H9 (cell line): ENCODE measurements at places on chromosomes 6 and 20. TPM values are rescaled to one million over a fixed set of nuclear protein-coding genes. Genes with fewer than 3 reads are reported as not detected.
A peak's percentile ranks its signal among the peaks of the same experiment; 100 is the strongest.

The PRPH2 gene
- total RNA-seq, result 0.31 and 0.39 TPM in 2 replicates

- no peaks in the 10 kb centered on the region for H3K27me3 ChIP-seq
- H3K4me3 ChIP-seq, result no peak overlapping the region
- DNase-seq, result no peak
- H3K27ac ChIP-seq, result no peak overlapping the region
- H3K4me1 ChIP-seq, result no peaks in the 10 kb centered on the region
Observed at GRCh38 chr20:61953037-61954021, 112.4 kb downstream of the TAF4 start.

DNA sequence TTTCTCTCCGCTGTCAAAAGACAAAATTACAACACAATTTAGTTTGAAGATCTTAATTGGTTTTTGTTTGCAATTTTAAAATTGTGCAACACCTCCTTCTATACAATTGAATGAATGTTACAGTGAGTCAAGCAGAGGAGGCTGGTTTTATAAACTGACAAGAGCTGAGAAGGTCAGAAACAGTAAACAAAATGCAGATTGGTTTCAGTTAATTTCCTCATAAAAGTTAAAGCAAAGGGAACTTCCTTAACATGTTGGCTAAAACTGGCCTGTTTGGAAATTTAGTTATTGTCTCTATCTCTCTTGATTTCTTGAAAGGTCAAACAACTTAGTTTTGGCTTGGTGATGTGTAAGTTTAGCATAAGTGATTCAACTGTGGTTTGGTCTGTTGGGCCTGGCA, 22.2 kb downstream of the KHDC1L start:
- H3K4me1 ChIP-seq, result peaks cover 6% of the 10 kb centered on the region
- no peak for DNase-seq
- no peaks in the 10 kb centered on the region for H3K27me3 ChIP-seq
- H3K27ac ChIP-seq, result no peak overlapping the region
- H3K36me3 ChIP-seq, result peaks cover 12% of the 10 kb centered on the region
- H3K4me3 ChIP-seq, result no peak overlapping the region

DNA sequence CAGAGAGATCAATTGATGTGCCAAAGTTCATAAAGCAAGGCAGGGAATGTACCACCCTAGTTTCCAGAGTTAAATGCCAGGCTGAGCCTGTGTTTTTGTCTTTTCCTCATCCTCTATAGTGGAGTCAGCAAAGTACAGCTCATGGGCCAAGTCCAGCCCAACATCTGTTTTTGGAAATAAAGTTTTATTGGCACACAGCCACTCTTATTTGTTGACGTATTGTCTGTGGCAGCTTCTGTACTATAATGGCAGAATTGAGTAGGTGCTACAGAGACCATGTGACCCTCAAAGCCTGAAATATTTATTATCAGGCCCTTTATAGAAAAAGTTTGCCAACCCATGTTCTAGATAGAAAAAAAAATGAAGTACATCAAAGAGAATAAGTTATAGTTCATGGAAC, 187.0 kb downstream of the TSHZ2 start:
- H3K36me3 ChIP-seq, result no peaks in the 10 kb centered on the region
- H3K4me3 ChIP-seq, result no peak overlapping the region
- DNase-seq, result no peak
- H3K4me1 ChIP-seq, result peaks cover 2% of the 10 kb centered on the region; the same call in 1 of the 2 replicates
- H3K27ac ChIP-seq, result no peak overlapping the region

DNA sequence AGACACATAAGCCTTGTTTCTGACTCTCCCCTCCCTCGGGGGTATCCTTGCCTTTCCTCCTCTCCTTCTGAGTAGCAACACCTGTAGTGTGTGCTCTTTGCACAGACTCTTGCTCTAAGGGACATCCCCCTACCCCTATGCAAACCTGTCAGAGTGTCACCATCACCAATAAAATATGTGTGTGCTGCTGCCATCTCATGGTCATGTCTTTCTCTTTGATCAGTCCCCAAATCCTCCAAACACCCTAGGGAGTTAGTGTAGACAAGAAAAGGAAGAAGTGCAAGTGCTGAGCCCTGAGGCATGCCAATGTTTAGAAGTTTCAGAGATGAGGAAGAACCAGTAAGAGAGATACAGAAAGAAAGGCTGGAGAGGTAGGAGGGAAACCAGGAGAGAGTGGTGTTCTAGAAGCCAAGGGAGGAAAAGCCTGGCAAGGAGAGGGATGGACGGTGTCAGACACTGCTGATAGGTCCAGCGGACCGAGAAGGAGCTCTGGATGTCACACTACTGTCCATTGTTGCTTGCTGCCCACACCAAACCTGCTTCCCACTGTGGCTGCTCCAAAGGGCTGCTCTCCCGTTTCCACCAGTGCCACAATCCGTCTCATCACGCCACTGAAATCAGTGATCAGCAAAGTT, 16.4 kb downstream of the TRMT6 start:
- H3K27me3 ChIP-seq, result no peaks in the 10 kb centered on the region
- no peak overlapping the region; the same call in 2 of the 3 replicates for H3K4me3 ChIP-seq
- no peaks in the 10 kb centered on the region for H3K4me1 ChIP-seq
- no peak for DNase-seq

GRCh38 chr6:70369332-70369950, 43.9 kb upstream of the FAM135A start:
- H3K4me1 ChIP-seq, result no peaks in the 10 kb centered on the region
- no peaks in the 10 kb centered on the region for H3K27me3 ChIP-seq
- no peaks in the 10 kb centered on the region for H3K36me3 ChIP-seq
- no peak overlapping the region for H3K4me3 ChIP-seq
- DNase-seq, result peak; percentile 76
- H3K27ac ChIP-seq, result no peak overlapping the region
